WTC11 (cell line): ENCODE measurements at places on chromosomes 3 and 15. TPM values are rescaled to one million over a fixed set of nuclear protein-coding genes. Genes with fewer than 3 reads are reported as not detected.

The GCSAM gene
- 0.07 to 0.17 TPM in 2 of 3 replicates, not detected in the other for total RNA-seq

GRCh38 chr3:131630097-131630496, 127.3 kb upstream of the MRPL3 start:
- DNase-seq = no peak

The SCN5A gene
- total RNA-seq = 10.0 to 13.6 TPM (median 11.8 TPM) in 3 replicates

- DNase-seq = no peak
These were observed 9.8 kb downstream of the TFG start for GRCh38 chr3:100719136-100719535.

- DNase-seq = no peak
These were observed 2.8 kb upstream of the MUC20 start for GRCh38 chr3:195717852-195718476.
